ENCODE measurements at places on chromosomes 5 and 9.
A peak's percentile ranks its signal among the peaks of the same experiment; 100 is the strongest.

DNA sequence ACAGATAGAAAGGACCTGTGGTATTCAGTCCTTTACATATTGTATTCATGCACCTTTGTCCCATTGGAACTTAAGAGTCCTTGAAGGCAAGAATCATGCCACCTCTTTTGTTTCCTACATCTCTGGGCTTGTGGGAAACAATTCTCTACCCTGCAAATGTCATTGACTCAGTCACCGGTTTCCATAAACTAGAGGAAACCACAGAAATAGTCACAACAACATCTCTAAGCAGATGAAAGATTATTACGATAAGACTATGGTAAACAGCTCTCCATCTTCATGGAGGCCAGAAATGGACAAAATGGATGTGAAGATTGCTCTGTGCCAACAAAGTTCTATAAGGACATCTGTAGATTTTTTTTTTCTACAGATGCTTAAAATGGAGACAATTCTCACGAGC is 165.5 kb downstream of the PIK3R1 start:
- DNase-seq = no peak

DNA sequence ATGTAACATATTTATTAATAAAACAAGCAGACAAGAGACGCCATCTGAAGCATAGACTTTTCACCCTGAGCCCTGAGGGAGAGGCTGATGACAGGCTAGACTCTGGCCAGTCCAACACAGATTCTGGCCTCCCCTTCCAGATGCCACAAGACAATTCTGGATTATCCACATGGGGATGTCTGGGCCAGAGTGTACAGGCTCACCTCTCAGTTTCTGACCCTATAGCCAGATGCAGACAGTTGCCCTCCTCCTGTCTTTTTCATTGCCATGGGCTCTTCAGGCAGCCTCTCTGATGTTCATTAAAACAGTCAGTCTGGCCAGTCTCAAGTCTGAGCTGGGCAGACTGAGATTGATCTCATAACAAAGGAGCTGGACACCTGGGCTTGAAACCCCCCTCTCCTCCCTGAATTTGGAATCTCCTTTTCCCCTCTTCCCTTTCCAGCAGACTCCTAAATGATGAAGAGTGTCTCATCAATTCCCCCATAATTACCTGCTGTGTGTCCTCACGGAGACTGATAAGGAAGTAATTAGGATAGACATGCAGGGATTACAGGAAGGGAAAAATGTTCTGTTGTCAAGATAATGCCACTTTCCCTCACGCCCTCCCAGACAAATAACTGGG is 89.6 kb downstream of the ASTN2 start:
- DNase-seq = no peak

GRCh38 chr5:178790371-178790770 is 59.9 kb upstream of the ZNF354A start:
- no peak for DNase-seq

DNA sequence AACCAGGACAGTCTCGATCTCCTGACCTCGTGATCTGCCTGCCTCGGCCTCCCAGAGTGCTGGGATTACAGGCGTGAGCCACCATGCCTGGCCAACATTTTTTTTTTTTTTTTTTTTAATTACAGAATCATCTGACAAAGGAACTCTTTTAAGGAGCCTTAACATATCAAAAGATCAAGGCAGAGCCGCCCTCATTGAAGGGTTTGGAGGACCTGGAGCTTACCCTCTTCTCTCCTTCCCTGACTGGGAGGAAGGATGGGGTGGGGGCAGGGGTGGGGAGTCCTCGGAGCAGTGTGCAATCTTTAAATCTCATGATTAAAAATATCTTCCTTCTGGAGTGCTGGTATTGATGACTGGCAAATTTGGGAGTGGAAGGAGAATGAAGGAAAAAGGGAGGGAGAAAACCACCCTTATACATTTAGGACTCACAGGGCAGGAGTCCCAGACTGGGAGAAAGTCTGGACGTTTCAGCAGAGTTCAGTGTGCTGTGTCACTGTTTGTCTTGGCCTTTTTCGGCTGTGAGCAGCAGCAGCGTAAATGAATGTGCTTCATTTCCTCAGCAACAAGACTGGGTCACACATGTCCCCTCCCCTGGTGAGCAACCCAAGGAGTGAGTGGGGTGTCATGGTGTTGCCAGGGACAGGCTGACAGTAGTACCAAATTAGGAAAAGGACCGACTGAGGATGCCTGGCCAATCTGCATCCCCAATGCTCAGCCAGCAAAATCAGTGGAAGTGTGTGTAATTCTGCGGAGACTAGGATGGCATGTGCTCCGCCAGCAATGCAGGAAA is 115.3 kb upstream of the BNC2 start:
- no peak for DNase-seq

DNA sequence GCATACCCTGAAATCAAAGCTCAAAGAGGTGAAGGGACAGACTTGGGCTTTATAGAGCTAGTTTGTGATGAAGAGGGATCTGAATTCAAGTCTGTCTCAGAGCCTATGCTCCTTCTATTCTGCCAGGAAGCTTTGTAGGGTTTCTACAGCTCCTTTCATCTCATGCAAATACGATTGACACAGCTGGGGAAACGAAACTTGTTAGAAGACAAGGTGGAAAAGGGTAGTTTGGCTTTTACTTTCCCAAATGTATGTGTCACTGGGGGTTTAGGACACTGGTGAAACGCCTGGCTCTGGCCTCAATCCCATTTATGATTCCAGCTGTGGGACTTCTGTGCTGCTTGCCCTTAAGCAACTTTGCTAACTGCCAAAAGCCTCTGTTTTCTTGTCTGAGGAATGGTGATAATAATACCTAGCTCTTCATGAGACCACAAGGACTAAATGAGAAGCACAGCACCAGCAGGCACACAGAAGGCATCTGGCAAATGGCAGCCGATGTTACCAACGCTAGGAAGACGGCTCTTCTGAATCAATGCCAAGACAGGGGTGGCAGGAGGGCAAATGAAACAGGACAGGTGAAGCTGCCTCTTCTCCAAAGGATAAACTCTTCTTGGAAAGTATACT is 70.3 kb upstream of the EQTN start:
- peak; percentile 19 for DNase-seq

GRCh38 chr5:30042677-30043076 is 1150.8 kb upstream of the CDH6 start:
- no peak for DNase-seq

GRCh38 chr5:54794135-54794975 is 191.0 kb downstream of the ESM1 start:
- no peak for DNase-seq

DNA sequence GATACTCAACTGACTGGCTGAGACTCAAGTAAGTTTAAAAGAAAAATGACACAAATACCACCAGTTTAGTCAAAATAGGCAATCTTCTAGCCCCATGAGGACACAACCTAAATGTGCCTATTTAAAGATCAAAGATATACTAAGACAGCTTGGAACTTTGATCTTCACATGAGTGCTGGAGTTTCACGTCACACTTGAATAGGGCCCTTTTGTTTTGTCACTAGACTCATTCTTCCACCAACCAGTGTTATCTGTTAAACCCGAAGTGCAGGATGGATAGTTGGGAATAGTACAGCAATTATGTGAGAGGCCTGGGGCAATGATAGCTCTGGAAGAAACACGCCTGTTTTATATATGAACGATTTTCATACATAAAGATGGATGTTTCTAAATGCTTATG is 792.8 kb upstream of the NUDT12 start:
- no peak for DNase-seq

- DNase-seq = no peak
Observed at GRCh38 chr9:135256581-135257354, 169.3 kb downstream of the OLFM1 start.

GRCh38 chr9:81191222-81191621 is 498.1 kb downstream of the TLE1 start:
- no peak for DNase-seq

- peak; percentile 57 for DNase-seq
Observed at GRCh38 chr5:96432216-96433065, 607 bp downstream of the PCSK1 start.

DNA sequence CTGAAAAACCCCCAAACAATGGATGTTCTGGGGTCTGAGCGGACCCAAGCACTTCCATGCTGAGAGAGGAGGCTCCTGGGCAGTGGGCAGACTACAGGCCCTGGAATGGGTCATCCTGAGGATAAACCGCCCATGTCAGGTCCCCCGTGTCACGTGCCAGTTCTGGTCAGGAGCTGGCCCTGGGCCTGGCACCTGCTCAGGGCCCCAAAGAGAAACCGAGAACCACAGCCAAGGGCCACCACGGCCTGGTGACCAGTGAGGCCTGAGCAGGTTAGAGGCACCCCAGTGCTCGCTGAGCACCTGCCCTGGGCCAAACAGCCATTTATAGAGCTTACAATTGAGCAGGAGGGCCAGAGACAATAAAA is 15.8 kb downstream of the LMAN2 start:
- DNase-seq = no peak

DNA sequence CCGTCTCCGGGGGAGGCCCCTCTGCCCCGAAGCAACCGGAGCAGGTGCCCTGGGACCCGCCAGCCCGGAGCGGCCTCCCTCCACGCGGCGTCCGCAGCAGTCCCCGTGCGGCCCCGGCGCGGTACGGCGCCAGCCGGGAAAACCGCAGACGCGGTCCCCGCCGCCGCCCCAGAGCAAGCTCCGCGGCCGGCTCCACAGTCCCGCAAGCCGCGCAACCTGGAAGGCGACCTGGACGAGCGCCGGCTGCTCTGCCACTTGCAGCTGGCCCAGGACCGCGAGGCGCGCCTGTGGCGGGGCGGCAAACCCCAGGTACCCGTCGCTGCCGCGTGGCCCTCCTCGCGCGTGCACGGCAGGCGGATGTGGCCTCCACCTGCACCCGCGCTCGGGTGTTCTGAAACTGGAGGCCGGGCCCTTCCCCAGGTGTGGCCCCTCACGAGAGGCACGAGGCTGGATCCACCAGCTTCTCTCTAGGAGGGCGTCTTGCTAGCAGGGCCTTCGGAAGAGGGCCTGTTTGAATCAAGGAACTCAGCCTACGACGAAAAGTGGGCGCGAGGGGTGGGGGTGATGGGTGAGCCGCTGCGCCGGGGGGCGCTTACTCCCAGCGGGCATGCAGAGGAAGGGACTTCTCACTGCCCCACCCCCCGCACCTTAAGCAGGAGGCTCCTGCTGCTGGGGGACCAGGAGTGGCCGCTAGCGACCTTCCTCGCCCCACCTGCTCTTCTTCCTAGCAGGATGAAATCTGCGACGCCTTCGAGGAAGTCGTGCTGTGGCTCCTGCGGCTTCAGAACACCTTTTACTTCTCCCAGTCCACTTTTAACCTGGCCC is 602 bp downstream of the CCNI2 start:
- DNase-seq = no peak

DNA sequence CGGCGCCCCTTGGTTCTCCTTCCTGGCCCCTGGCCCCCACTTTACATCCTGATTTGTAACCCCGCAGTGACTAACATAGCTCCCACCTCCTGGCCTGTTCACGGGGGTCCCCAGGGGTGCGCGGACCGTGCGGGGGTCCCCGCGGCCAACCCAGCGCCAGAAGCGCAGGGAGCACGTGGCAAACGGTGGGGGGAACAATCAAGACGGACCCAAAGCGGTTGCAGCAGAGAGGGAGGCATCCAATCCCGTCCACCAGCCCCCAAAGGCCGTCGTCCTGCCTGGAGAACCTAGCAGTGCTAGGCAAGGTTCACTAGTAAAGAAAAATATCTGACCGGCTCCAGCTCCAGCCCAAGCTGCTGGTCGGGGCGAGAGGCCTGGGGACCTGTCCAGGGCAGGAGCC is 201.5 kb downstream of the AUH start:
- DNase-seq = no peak

DNA sequence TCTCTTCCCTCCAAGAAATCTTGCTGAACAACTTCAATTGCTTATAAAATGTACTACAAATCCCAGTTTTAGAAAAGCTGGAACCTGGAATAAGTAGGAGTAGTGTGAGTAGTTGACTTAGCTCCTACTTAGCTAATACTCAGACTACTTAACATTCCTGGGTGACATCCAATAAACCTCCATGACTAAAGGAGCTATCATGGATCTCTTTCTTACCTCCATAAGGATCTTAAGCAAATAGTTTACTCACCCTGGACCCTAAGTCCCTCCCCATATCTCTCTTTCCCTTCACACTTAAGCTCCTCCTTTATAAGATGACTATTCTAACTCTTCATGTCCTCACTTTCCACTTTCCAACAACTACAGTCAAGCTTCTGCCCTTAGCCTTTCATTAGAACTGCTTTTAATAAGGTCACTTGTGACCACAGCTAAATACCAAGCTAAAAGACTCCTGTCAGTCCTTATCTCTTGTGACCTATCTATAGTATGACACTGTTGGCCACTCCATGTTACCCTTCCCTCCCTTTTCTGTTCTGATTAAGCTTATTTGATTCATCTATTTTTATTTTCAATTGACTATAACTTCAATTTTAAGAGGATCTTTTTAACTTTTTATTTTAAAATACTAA is 194.9 kb downstream of the RFX3 start:
- no peak for DNase-seq

- DNase-seq = peak; percentile 69
Observed at GRCh38 chr9:129333617-129334104, 155.6 kb upstream of the IER5L start.

DNA sequence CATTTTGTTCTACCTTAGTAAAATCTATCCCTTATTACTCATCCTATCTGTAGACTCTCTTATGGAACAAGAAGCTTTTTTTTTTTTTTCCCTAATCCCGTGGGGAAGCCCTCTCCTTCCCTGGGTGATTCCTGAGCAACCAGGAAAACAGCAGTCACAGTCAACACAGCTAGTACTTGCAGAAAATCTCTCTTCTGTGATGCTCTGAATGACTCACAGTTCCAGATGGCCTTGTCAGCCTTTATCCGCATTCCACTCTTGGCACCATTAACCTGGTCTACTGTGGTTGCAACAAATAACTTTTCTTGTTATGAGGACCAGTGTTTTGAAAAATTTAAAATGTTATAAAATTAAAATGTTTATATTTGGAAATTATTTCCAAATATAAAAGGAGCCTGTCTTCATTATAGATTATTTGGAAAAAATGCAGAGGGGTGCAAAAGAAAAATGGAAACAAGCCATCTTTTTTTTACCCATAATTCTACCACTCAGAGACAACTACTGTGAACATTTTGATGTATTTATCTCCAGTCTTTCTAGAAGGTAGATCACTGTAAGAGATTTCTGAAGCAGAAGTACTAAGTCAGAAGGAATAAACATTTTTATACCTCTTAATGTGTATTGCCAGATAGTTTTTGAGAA is 486.7 kb downstream of the RAB3C start:
- DNase-seq = peak; percentile 18
